CD14-positive monocyte (primary cell): ENCODE measurements at places on chromosomes 6 and 20. TPM values are rescaled to one million over a fixed set of nuclear protein-coding genes. Genes with fewer than 3 reads are reported as not detected.

- H3K4me3 ChIP-seq = no peak overlapping the region
- H3K36me3 ChIP-seq = no peaks in the 10 kb centered on the region
- no peak overlapping the region for H3K27ac ChIP-seq
- H3K4me1 ChIP-seq = peaks cover 4% of the 10 kb centered on the region
- no peak for DNase-seq
These were observed 185.2 kb downstream of the ALDH8A1 start for GRCh38 chr6:134764741-134765140.

GRCh38 chr6:19857703-19858102 lies 20.5 kb downstream of the ID4 start:
- no peak for DNase-seq
- H3K4me3 ChIP-seq = no peak overlapping the region

DNA sequence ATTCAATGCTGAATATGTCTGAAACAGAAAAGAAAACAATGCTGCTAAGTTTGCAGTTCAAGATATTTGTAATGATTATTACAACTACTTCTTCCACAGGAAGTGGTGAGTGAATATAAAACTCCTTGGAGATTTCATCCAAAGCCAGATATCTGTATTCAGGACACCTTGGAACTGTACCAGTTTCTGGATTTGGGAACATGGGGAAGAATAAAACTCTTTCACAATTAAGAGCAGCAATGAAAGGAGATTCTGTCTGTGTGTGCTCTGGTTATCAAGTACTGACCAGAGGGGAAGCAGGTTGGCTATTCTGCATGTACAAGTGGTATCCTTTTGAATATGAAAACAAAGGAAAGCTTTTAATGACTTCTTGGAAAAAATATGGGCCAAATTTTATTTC lies 21.1 kb downstream of the ELOVL2 start:
- no peaks in the 10 kb centered on the region for H3K4me1 ChIP-seq
- H3K36me3 ChIP-seq = no peaks in the 10 kb centered on the region
- H3K4me3 ChIP-seq = no peak overlapping the region

- H3K27me3 ChIP-seq = no peaks in the 10 kb centered on the region
- H3K4me3 ChIP-seq = no peak overlapping the region
- H3K36me3 ChIP-seq = no peaks in the 10 kb centered on the region
- H3K27ac ChIP-seq = peak overlapping the region; percentile 89
- peaks cover 51% of the 10 kb centered on the region for H3K4me1 ChIP-seq
- peak; percentile 38 for DNase-seq
These were observed 332.9 kb downstream of the TFAP2A start for GRCh38 chr6:10081957-10082356.

DNA sequence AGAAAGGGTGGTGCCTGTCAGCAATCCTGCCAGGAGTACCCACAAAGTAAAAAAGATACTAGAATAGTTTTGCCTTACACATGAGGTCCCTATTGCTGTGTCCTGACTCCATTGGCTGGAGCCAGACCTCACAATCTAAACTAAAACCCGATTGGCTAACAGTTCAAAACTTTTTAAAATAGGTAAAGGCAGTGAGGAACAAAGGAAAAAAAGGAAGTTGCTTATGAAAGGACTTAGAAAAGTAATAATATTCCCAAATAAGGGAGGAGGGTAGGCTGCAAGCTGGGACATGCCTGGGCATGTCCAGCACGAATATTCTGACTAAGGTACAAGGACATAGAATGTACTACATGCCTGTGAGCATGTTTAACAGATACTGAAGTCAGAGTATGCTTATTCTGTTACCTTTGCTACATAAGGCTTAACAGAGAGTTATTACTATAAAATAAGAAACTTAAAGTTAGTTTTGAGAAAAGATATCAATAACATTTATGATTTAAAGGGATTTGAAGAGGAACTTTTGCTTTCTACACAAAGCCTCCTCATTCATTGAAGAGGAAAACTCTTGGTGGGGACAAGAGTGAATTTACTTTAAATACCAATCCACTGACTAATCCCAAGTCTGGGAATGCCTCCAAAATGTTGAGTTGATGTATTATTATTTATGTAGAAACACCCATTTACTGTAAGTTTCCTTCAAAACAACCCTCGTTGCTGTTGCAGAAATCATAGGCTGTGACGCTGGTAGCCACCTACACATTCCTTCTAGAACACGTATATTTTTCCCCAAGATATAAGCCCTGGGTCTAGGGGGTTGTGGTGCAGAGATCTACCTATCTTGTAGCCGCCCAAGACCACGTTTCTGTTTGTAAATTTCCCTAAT lies 8.2 kb upstream of the MTHFD1L start:
- no peaks in the 10 kb centered on the region for H3K36me3 ChIP-seq
- no peaks in the 10 kb centered on the region for H3K27me3 ChIP-seq
- no peak overlapping the region for H3K4me3 ChIP-seq
- no peak for DNase-seq
- H3K4me1 ChIP-seq = peaks cover 14% of the 10 kb centered on the region

- peaks cover 13% of the 10 kb centered on the region for H3K4me1 ChIP-seq
- H3K27ac ChIP-seq = no peak overlapping the region
- DNase-seq = peak; percentile 36
- H3K4me3 ChIP-seq = peak overlapping the region; percentile 7
These were observed 828 bp upstream of the DSTN start for GRCh38 chr20:17568972-17569521.

DNA sequence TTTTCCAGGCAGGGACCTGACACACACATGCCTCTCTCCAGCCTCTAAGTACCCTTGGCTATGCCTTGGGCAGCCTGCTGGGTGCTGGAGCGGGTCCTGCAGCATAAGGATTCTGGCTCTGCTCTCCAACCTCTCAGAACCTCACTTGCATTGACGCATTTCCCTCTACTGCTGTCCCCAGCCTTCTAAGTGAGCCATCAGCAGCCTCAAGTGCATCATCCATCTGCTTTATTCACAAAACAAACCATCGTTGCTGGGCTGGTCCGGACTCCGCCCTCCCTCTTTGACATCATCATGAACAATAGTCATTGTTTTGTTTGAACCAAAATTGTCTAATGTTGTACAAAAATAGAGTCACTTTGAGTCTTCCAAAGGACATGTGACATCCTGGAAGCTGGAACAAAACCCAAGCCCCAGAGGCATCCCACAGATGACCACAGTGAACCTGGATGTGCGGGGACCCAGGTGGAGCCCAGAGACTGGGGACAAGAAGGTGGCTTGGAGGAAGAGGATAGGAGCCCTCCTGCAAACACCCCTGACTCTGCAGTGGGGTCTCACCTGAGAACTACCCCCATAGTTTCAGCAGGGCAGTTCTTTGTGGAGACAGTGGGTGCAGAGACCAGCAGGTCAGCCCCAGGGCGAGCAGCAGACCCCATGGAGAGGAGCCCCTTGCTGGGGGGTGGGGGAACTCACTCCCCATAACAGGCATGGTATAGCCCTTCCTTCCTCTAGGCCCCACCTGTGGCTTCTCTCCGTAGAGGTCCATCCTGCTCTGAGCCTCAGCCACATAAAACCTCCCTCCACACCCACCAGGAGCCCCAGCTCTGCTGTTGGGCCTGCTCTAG lies 230.1 kb downstream of the SYNDIG1 start:
- no peak overlapping the region for H3K4me3 ChIP-seq
- no peaks in the 10 kb centered on the region for H3K27me3 ChIP-seq
- H3K27ac ChIP-seq = no peak overlapping the region

DNA sequence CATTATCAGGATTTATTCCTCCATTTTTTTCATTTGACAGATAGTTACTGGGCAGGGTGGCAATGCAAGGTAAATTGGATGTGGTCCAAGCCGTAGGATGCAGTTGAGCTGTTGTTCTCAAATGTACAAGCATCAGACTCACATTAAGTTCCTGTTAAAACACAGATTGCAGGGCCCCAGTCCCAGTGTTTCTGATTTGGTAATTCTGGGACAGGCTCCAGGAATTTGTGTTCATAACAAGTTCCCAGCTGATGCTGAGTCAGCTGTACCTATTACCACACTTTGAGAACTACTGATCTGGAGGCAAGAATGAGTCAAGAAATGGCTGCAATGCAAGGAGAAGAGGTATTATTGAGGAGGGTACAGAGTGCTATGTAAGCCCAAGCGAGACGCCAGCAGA lies 11.7 kb downstream of the TMEM244 start:
- H3K4me1 ChIP-seq = no peaks in the 10 kb centered on the region
- H3K4me3 ChIP-seq = no peak overlapping the region
- H3K36me3 ChIP-seq = no peaks in the 10 kb centered on the region
- no peak for DNase-seq

DNA sequence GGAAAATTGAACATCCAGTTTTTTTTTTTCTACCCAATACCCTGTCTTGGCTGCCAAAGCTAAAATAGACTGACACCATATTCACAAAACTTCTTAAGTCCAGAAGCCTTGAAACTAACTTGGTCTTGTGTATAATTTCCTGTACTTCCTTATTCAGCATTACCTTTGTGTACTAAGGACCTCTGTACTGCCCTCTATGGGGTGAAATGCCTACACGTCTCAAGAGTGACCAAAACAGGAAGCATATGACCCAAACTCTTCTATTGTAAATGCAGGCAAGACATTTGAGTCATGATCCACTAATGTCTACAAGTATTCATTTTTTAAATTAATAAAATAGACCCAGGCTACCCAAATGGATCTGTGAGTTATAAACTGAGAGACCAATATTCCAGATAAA lies 50.4 kb downstream of the HMGCLL1 start:
- DNase-seq = no peak
- H3K36me3 ChIP-seq = no peaks in the 10 kb centered on the region
- no peak overlapping the region for H3K27ac ChIP-seq
- no peaks in the 10 kb centered on the region for H3K4me1 ChIP-seq
- no peaks in the 10 kb centered on the region for H3K27me3 ChIP-seq
- no peak overlapping the region for H3K4me3 ChIP-seq

- no peaks in the 10 kb centered on the region for H3K27me3 ChIP-seq
- no peak overlapping the region for H3K4me3 ChIP-seq
- peaks cover 2% of the 10 kb centered on the region for H3K36me3 ChIP-seq
- no peak for DNase-seq
- peaks cover 31% of the 10 kb centered on the region for H3K4me1 ChIP-seq
These were observed 79.3 kb downstream of the INSM1 start for GRCh38 chr20:20447196-20447595.

GRCh38 chr6:29628419-29629281 lies 4.3 kb downstream of the GABBR1 start:
- DNase-seq = peak; percentile 42
- peaks cover 6% of the 10 kb centered on the region for H3K36me3 ChIP-seq
- no peak overlapping the region for H3K27ac ChIP-seq
- peaks cover 64% of the 10 kb centered on the region for H3K27me3 ChIP-seq

GRCh38 chr20:49676581-49677291 lies 36.9 kb downstream of the B4GALT5 start:
- H3K27ac ChIP-seq = peak overlapping the region; percentile 69
- H3K4me1 ChIP-seq = peaks cover 68% of the 10 kb centered on the region
- H3K27me3 ChIP-seq = no peaks in the 10 kb centered on the region
- no peaks in the 10 kb centered on the region for H3K36me3 ChIP-seq
- DNase-seq = peak; percentile 62

DNA sequence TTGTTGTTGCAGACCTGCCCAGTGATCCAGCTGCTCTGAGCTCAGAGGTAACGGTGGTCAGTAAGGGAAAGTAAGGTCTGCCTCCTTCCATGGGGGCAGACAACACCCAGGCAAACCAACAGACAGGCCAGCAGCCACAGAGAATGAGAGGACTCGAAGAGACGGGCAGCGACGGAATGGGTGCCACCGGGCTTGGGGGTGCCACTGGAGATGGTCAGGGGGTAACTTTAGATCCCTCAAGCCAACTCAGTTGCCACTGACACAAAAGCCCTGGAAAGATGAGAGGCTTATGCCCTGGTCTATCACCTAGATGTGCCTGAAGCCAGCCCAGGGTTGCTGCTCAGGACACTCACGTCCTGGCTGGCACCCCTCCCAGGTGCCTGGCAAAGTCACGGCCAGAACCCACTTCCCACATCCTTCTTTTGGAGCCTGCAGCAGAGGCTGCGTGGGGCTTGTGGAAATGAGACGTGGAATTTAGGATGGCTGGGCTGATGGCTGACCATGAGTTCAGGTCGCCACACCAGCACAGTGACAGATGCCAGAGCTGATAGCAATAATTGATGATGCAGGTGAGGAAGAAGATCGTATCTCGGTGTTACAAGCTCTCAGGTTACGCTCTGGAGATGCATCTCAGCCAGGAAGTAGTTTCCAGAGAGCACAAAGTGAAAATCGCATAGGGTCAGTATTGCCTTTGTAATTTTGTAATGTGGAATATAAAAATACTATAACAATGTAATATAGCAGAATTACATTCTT lies 209.1 kb downstream of the SYNDIG1 start:
- DNase-seq = no peak
- H3K27me3 ChIP-seq = no peaks in the 10 kb centered on the region
- no peaks in the 10 kb centered on the region for H3K4me1 ChIP-seq
- H3K36me3 ChIP-seq = no peaks in the 10 kb centered on the region
- H3K27ac ChIP-seq = no peak overlapping the region

- H3K27me3 ChIP-seq = no peaks in the 10 kb centered on the region
- no peaks in the 10 kb centered on the region for H3K4me1 ChIP-seq
- H3K4me3 ChIP-seq = peak overlapping the region; percentile 70
- H3K27ac ChIP-seq = peak overlapping the region; percentile 12
These were observed 76.6 kb upstream of the HSF2 start for GRCh38 chr6:122322824-122323223.

- no peak overlapping the region for H3K4me3 ChIP-seq
- no peak for DNase-seq
- H3K36me3 ChIP-seq = peaks cover 87% of the 10 kb centered on the region
These were observed 94.8 kb downstream of the MBOAT1 start for GRCh38 chr6:20117474-20117873.

- H3K27ac ChIP-seq = no peak overlapping the region
- no peaks in the 10 kb centered on the region for H3K36me3 ChIP-seq
- no peak for DNase-seq
- H3K4me3 ChIP-seq = no peak overlapping the region
- H3K27me3 ChIP-seq = no peaks in the 10 kb centered on the region
- no peaks in the 10 kb centered on the region for H3K4me1 ChIP-seq
These were observed 172.8 kb upstream of the PMEPA1 start for GRCh38 chr20:57882451-57883161.

The SLC52A3 gene
- not detected for polyA plus RNA-seq

The SLC17A3 gene
- not detected for polyA plus RNA-seq

The TBXT gene
- polyA plus RNA-seq = not detected

The CFAP206 gene
- not detected for polyA plus RNA-seq

The PAX1 gene
- not detected in 2 replicates for polyA plus RNA-seq

The EMILIN3 gene
- polyA plus RNA-seq = not detected

The ZSCAN31 gene
- not detected for polyA plus RNA-seq
